ENCODE measurements at places on chromosomes 13 and 19. TPM values are rescaled to one million over a fixed set of nuclear protein-coding genes. Genes with fewer than 3 reads are reported as not detected.

CASP14 gene
- under 0.01 TPM for total RNA-seq

SIGLEC14 gene
- not detected for total RNA-seq

KIR2DL3 gene
- total RNA-seq, result not detected

CD70 gene
- not detected for total RNA-seq

ZNF888 gene
- total RNA-seq, result 15.7 TPM

SHC2 gene
- total RNA-seq, result 3.3 TPM

JSRP1 gene
- total RNA-seq, result not detected

PEG3 gene
- 0.34 TPM for total RNA-seq

ZNF90 gene
- total RNA-seq, result 4.7 TPM

ZNF681 gene
- total RNA-seq, result 0.34 TPM

C13orf42 gene
- not detected for total RNA-seq

HOOK2 gene
- total RNA-seq, result 73.5 TPM

IL11 gene
- 1.6 TPM for total RNA-seq

KANK3 gene
- total RNA-seq, result 1.7 TPM

C19orf38 gene
- 0.71 TPM for total RNA-seq

TNFSF9 gene
- total RNA-seq, result 4.1 TPM

KLK1 gene
- 0.14 TPM for total RNA-seq

RGL3 gene
- total RNA-seq, result 0.21 TPM

UBL3 gene
- 17.2 TPM for total RNA-seq

ELSPBP1 gene
- not detected for total RNA-seq

PRDX2 gene
- total RNA-seq, result 161 TPM
